Hematopoietic multipotent progenitor cell treated with erythropoietin and hydrocortisone succinate and interleukin-3 and kit ligand, for 8 days (in vitro differentiated cells): ENCODE measurements at places on chromosomes 1 and 21.

DNA sequence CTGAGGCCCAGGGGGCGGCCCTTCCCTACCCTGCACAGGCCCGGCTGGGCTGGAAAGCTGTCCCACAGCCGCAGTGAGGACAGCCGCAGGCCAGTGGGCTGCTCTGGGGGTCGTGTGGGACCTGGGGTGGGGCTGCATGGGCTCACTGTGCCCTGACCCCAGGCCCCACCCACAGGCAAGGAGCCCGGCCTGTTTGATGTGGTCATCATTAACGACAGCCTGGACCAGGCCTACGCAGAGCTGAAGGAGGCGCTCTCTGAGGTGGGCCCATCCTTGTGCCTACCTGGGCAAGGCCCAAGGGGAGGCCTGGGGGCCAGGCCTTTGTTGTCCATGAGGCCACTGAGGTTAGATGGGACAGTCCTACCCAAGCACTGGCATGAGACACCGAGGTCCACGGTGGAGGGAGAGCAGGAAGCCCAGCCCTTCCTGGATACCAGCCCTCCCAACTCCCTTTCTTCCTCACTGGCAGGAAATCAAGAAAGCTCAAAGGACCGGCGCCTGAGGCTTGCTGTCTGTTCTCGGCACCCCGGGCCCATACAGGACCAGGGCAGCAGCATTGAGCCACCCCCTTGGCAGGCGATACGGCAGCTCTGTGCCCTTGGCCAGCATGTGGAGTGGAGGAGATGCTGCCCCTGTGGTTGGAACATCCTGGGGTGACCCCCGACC, 1.4 kb upstream of the GJC2 start:
- no peak for DNase-seq

DNA sequence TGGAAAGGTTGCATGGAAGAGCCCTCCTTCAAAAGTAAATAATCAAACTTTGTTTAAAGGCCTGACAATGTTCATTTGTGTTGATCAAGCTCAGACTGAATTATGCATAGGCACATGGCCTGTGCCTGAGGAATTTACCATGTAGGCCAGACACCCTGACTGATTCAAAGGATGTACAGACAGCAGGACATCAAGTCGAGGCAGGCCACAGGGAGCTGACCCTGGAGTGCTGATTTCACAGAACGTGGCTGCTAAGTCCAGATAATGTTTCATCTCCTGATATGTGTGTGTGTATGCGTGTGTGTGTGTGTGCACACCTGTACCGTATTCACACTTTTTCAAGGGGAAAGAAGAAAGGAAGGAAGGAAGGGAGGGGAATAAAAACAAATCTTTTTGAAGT, 34.1 kb downstream of the NAV1 start:
- DNase-seq = no peak

GRCh38 chr1:28126783-28127490, 38.5 kb upstream of the EYA3 start:
- DNase-seq = no peak

- no peak for DNase-seq
Observed at GRCh38 chr1:233744779-233745513, 131.0 kb downstream of the KCNK1 start.

GRCh38 chr1:15100880-15101760, 52.4 kb upstream of the TMEM51 start:
- DNase-seq = no peak

DNA sequence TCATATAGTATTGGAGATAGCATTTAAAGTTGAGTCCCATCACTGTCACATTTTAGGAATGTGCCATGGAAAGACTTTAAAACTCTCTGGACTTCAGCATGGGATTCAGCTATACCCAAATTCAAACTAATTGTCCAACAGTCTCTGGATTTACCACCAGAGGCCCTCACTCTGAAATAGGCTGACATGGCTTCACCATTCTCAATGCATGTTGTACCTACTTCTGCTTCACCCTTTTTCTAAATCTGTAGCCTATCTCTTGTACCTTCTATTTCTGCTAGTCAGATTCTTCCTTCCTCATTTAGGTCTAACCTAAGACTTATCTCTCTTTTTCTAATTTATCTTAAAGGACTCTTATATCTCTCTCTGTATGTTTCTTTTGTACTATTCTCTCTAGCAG, 512.7 kb upstream of the ZRANB2 start:
- DNase-seq = no peak

DNA sequence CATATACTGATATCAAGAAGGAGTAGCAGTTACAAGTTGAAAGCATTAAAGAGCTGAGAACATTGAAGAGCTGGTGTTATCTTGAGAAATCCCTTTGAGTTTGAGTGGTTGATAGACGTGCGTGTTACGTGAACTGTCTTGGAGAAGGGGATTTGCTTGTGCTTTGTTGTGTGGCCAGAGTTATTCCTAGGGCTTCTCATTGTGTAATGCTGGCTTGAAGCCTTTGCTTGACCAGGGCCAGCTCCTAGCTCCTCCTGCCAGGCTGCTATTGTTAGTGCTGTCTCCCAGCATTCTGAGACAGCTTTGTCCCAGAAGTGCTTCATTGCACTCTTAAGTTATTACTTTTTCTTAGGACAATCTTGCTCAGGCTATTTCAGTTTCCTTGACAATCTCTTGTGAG, 116.2 kb upstream of the KCNK2 start:
- DNase-seq = no peak

- peak; percentile 67 for DNase-seq
Observed at GRCh38 chr1:224623743-224624333, 7.7 kb downstream of the CNIH3 start.

DNA sequence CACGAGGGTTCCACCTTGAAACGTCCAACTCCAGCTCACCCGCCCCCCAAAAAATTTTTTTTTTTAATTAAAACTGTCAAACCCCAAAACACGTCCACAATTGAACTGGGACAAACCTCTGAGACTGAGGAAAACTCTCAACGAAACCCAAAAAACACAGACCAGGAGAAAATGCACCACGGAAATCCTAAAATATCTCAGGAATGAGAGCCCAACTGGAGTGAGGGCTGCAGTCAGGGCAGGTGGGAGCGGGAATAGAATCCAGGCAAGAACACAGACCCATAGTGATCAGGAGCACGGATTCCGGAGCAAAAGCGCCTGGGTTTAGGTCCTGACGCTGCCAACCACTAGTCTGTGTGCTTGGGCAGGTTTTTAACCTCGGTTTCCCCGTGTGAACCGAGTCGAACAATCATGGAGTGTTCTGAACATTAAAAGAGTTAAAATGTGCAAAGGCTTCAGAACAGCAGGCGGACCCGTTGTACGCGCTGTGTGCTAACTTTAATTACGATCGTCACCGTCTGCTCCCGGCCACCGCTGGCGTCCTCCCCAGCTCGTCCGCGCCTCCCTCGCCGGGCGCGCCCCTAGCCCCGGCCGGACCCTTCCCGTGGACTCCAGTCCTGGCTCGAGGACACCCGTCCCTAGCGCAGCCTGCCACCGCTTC, 624 bp downstream of the ARHGAP29 start:
- DNase-seq = no peak

DNA sequence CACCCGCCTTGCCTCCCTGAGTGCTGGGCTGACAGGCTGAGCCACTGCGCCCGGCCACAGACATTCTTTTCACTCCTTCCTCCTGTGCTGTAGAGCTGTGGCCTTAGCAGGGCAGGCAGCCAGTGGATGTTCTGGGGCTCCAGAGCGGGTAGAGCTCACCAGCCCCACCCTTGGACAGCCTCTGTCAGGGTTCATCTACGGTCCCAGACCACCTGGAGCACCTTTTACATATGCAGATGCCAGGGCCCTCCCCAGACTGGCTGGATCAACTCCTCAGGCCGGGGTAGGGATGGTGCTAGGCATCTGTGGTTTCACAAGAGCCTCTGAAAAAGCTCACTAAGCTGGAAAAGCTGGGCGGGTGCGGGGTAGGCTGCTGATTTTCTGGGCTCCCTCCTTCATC, 4.6 kb downstream of the ATP13A2 start:
- DNase-seq = no peak

DNA sequence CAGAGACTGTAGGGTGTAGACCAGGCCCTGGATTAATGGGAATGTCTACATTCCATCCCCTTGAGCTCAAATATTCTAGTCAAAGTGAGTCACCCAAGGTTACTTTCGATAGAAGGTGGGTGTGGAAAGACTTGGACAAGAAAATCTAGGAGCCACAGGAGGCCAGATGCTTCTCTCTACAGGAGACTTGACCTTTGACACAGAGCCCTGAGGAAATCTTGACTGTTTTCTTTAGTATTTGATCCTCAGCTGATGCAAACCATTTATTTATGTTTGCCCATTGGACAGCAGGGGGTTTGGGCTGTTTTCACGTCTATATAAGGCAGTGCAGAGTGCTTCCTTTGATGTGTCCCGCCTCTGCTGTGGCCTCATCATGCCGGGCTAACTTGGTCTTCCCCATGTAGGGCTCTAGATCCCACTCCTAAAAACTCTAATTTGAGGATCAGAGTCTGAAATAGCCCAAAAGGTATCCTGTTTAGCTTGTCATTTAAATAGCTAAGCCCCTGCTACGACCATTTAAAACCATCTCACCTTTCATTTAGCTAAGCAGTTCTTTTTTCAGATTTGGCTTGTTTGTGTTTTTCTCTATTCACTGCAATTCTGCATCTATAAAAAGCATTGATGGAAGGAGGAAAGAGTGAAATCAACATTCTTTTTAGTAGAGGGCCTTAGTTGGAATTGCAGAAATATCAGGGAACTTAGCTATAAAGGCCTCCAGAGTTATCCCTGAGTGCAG, 15.5 kb upstream of the MAP3K7CL start:
- no peak for DNase-seq

GRCh38 chr1:88661188-88661587, 22.9 kb upstream of the PKN2 start:
- DNase-seq = no peak

- no peak for DNase-seq
Observed at GRCh38 chr1:1101503-1101902, 14.4 kb downstream of the C1orf159 start.

DNA sequence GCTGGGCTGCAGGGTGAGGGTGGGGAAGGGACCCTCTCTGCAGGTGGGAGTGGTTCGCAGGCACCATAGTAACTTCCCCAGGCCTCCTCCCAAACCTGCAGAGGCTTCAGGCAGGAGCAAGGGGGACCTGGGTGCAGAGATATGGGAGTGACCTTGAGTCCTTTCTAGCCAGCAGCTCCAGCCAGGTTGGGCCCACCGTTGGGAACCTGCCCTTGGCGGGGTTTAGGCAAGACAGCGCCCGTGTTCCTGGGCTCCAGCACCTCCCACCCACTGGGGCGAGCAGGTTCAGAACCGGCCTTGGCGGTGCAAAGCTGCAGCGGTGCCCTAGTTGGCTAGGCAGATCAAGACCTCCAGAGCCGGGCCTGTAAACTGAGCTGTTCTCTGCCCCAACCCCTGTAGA, 2.2 kb upstream of the PRDM16 start:
- no peak for DNase-seq

- no peak for DNase-seq
Observed at GRCh38 chr1:170624146-170624545, 39.8 kb upstream of the PRRX1 start.

DNA sequence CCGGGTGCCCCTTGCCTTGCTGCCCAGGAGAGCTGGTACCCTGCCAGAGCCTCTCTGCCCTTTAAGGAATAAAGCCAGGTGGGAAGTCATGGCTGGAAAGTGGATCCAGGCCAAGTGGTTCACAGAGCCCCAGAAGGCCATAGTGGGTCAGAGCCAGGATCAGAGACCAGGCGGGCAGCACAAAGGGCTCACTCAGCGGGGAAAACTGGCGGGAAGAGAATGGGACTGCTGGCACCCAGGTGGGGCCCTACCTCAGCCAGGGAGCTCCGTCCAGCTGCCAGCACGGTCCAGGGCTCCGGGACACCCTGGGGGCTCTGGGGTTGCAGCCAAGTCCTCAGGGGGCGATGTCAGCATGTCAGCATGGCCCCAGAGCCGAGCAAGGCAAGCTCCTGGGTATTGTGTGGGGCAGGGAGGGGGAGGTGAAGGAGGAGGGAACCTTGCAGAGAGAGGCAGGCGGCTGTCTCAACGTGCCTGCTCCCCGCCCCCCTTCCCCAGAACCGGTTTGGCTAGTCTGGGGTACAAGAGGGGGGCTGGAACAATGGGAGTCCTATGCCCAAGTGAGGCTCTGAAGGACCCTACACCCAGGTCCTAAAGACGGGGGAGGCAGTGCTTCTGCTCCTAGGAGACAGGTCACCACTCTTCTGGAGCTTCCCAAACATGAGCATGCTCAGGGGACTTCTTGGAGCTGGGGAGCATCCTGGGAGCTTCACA, at the start of gene ARHGEF19:
Gene ARHGEF19 (minus strand): TSS at position 402 of the 711 bp plus-strand sequence. CDS start 3,598 bp downstream, outside the sequence.
- DNase-seq = no peak

GRCh38 chr1:14926229-14926628, 227.3 kb upstream of the TMEM51 start:
- no peak for DNase-seq

- DNase-seq = peak; percentile 31
Observed at GRCh38 chr1:7669559-7670311, 101.4 kb upstream of the VAMP3 start.

DNA sequence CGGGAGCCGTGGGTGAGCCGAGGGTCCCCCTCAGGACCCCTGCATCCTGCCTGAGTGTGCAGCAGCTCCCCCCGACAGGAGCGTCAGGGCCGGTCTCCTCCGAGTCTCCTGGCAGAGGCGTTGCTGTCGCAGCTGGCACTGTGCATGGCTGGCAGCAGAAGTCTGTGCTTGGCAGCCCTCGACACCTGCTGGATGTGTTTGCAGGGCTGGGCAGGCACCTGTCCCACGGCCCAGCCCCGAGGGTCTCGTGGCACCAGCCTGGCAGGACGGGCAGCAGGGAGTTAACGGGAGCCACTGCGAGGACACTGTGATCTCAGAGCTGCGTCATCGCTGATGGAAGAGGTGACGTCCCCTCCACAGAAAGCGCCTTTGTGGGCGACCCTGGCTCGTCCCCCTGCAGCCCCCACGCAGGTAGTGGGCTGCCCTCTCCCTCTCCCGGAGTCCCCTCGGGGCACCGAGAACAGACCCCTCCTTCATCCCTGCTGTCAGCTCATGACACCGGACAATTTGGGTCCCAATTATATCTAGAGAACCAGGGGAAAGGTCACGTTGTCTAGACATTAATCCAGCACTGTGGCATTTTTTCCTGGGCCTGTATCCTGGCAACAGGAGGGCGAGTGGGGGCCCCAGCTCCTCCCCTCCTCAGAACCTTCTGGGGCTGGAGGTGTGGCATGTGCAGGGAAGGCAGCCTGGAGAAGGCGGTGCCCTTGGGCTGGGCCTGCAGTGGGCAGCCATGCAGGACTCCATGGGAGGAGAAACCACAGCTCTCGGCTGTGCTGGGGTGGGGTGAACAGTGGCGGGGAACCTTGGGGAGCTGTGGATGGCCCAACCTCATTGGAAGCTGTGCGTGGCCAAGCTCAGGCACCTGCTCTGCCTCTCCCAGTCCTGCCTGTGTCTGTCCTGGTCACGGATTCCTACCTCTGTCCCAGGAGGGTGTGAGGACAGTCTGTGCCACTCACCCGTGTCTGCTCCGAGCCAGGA, 15.4 kb downstream of the COL18A1 start:
- peak; percentile 71 for DNase-seq
